ENCODE measurements at places on chromosomes 4 and X.

- no peak for DNase-seq
Measured at GRCh38 chr4:77367638-77368037, 210.6 kb downstream of the CCNG2 start.

DNA sequence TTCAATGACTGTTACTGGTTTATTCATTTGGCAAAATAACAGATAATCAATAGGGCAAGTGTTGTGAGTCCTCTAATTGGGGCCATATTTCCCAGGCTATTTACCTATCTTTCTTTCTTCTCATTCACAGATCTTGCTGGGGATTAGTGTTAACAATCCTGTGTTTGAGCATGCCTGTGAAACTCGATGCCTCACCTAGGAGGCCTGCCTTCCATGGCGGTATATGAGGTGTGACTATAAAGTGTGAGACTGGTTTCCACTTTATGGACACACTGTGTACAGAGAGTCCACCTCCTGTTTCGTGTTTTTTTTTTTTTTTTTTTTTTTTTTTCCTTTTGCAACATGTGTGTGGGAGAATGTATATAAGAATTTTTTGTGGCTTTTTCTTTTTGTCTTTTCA, 199.3 kb downstream of the BMPR1B start:
- DNase-seq, result no peak

DNA sequence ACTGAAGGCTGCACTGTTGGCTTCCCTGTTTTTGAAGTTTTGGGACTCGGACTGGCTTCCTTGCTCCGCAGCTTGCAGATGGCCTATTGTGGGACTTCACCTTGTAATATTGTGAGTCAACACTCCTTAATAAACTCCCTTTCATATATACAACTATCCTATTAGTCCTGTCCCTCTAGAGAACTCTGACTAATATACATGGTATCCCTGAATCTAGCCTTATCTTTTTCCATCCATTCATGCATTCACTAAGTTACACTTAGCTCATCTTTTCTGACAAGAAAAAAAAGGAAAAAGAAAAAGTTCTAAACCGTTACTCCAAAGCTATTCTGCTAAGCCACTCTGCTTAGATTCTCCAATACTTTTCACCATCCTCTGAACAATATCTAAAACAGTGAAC, 1260.2 kb upstream of the PCDH7 start:
- DNase-seq, result no peak

GRCh38 chr4:84877051-84877833, 89.2 kb downstream of the WDFY3 start:
- no peak for DNase-seq

- peak; percentile 98 for DNase-seq
Measured at GRCh38 chr4:77156912-77157858, at the start of gene CCNG2. Gene CCNG2, plus strand, starts transcription at chr4:77157207. Its CDS starts 1,326 bp downstream, at chr4:77158533.

DNA sequence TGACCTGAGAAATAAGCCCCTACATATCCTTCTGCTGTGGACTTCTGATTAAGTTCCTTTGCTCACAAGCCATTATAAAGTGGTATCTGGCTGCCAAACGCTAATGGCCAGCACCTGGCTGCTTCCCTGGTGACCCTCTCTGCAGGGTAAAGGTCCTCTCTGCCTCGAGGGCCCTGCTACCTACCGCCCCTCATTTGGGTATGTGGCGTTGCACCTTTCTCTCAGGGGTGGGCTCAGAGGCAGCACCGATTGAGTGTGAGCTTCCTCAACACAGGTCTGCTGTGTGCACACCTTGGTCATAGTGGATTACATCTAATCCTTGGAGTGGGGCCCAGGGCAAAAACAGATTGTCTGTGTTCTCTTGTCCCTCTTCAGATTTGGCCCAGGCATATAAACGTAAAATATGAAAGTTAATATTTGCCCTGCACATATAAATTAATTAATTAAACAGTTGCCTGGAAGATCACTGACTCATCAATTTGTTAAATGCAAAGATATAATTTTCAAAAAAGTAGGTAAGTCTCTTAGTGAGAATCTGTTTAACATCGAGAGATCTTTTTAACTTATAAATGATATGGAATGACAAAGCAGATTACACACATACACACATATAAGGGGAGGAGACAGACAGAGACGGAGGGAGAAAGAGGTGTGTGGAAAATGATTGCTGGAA, 174.5 kb upstream of the SMIM31 start:
- no peak for DNase-seq

GRCh38 chrX:3026074-3026815, 15.0 kb upstream of the ARSF start:
- DNase-seq, result no peak

DNA sequence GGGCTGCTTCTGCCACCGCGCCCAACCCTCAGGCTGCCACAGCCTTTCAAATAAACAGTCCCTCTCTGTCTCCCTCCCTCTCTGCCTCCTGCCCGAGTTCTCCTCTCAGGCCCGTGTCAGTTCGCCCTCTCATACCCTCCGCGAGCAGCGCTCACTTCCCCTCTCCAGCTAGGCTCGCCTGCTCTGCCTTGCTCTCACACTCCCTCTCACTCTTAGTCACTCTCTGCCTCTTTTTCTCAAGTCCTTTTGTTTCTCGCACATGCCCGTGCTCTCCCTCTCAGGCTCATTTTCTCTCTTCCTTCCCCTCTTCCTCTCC, 3.2 kb downstream of the EFNB1 start:
- peak; percentile 6 for DNase-seq

DNA sequence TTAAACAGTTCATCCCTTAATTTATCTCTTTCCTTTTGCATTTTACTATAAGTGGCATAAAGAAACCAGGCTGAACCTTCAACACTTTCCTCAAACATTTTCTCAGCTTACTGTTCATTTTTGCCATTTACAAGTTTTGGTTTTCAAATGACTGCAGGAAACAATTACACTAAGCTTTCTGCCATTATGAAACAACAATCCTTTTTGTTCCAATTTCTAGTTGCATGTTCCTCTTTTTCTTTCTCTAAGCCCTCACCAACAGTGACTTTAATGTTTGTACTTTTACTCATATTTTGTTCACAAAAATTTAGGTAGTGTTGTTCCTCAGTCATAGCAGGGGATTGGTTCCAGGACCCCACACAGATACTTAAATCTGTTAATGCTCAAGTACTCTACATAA, 1526.1 kb downstream of the STIM2 start:
- no peak for DNase-seq

DNA sequence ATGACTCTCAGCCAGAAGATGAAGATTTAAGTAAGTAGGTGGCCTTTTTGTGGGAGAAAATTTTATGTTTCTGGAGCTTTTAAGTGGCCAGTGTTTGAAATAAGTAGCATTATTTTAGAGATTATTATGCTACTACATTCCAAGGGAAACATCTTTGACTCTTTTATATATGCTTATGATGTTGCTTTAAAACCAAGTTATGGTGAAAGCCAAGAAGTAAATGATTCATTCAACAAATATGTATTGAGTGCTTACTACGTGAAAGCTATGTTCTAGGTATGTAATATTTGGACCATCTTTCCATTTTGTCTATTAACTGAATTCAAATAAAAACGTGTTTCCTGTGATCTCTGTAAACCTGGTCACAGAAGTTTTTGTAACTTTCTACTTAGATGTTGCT, 58.3 kb downstream of the ZFX start:
- DNase-seq, result no peak

DNA sequence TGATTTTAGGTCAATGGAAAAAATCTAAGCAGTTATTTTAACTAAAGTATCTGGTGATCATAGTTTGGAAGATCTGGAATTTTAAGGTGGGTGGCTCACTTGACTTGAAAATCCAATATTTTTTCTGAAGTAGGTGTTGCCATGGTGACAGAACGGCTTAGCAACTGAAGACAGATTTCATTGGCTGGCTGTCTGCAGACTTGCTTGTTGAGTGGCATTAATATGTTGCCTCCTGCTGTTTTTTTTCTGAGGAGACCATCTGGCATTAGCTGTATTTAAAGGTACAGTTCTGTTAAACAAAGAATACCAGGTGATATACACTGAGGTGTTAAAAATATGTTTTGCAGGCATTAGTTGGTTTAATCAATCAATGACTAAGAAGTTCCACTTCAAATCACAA, 19.8 kb downstream of the CPE start:
- DNase-seq, result no peak

GRCh38 chr4:4693258-4693657, 151.4 kb upstream of the STX18 start:
- DNase-seq, result no peak

DNA sequence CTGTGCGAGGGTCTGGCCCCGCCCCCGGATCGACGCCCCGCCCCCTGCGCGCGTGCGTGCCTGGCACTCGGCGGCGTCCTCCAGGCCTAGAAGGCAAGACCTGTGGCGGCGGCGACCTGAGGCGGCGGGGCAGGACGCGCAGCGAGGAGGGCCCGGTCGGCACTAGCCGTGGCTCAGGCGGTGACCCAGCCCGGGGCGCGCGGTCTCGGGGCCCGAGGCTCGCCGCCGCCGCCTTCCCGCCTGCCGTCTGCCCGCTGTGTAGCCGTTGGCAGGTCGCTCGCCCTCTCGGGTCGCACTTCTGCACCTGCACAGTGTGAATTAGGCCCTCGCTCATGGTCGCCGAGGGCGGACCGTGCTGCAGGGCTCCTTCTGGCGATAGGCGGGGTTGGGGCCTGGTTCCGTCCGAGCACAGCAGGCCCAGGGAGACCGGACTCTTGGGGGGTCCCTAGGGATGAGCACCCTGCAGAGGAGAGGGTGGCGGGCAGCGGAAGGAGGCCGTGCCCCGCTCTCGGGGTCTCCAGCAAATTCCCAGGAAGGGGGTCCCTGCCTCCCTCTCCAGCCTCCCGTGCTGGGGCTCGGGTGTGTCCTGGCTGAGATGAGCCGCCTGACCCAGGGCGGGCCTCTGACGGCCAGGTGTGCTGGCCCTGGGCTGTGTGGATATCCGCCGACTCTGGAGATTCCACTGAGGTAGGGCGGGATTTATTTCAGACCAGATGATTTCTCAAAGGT, 557 bp upstream of the FAM53A start:
- peak; percentile 59 for DNase-seq

GRCh38 chr4:17504081-17504480, 7.8 kb downstream of the QDPR start:
- DNase-seq, result no peak

- DNase-seq, result no peak
Measured at GRCh38 chr4:47862297-47862696, 24.4 kb upstream of the CORIN start.

DNA sequence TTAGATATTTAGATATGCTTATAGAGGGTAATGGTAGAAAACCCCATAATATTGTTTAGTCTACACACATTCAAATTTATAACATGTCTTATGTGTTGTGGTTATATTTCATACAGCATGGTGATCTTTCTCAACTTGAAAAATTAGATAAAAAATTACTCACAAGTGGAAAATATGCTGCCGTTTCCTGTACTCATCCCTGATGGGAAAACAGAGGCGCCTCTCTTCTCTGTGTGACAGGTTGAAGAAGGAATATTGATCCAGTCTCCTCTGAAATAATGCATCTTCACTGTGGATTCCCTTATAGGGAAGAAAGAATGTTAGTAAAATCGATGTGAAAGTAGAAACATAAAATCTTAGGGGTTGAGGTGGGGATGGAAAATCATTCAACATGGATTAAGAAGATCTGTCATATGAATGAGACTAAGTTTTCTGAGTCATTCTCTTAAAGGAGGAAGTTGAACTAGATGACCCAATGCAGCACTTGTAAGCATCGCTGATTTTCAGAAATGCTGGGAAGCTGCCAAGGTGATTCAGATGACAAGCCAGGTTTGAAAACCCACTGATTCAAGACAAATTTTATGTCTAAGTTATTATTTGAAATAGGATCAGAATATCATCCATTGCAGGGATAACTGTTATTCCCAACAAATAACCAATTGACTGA, 70.7 kb downstream of the ANKRD50 start:
- peak; percentile 84 for DNase-seq

- no peak for DNase-seq
Measured at GRCh38 chrX:69133921-69134542, 31.2 kb downstream of the PJA1 start.

GRCh38 chr4:25096251-25096980, 63.8 kb downstream of the SEPSECS start:
- DNase-seq, result no peak

DNA sequence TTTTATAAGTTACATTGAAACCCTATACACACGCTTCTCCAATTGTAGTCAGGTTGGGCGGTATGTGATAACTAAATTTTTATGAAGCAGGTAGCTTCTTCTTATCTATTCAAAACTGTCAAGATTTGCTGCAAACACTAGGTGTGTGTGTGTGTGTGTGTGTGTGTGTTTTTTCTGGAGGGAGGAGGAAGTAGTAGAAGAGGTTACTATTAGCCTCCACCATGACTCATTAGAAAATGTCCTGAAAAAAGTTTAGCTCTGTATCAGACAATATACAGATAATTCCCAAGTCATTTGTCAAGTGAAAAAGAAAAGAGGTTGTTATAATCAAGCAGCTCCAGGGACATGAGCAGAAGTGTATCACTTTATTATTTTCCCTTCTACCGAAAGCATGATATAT, 33.9 kb downstream of the PCDH7 start:
- DNase-seq, result no peak

DNA sequence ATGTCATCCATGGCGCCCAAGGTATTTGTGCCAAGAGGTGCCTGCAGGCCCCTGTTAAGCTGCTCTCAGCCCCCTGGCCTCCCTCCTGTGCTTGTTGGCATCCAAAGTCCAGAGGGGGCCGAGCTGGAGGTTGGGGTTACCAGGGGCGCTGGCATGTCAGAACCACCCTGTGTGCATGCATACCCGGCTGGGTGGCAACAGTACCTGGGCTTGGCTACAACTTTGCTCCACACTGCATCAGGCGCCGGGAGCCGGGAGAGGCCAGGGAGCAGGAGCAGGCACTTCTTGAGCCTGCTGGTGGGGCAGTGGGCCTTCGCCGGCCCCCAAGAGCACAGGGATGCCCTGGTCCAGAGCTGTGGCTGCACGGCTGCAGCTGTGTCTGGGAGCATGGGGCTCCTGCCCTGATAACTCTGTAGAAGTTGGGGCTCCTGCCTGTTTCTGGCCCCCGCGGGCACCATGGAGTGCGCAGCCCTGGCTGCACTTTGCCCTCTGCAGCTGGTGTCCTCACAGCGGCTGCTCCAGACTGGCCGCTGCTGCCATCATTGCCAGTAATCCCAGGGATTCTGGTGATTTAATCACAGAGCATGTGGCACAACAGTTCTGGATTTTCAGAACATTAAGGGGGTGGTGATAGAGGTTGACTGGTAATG, 130.3 kb downstream of the ARHGAP10 start:
- no peak for DNase-seq

GRCh38 chr4:25872851-25873631, 10.3 kb upstream of the SEL1L3 start:
- no peak for DNase-seq

- DNase-seq, result no peak
Measured at GRCh38 chr4:139770361-139770760, 104.7 kb downstream of the MGST2 start.

- DNase-seq, result no peak
Measured at GRCh38 chrX:118164138-118164537, 47.5 kb upstream of the KLHL13 start.
